Epithelial cell of proximal tubule (primary cell): ENCODE measurements at places on chromosomes 5 and 9.

DNA sequence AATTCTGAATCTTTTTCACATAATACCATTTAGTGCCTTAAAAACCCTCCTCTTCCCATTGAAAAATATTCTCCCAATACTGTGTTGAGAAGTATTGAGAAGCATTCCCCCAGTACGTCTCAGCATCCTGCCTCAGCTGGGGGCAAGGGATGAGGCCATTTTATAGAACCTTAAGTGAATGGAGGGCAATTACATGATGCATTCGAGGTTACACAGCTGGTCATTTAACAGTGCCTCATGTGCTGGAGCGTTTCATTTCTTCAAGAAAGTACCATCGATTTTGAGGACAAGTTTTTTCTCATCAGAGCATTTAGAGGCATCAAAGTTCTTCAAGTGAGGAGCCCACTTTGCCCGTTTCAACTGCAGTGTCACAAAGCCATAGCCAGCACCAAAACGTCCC lies 135.6 kb downstream of the DOCK2 start:
- DNase-seq: no peak

GRCh38 chr5:80406980-80407734 lies 707 bp upstream of the ZFYVE16 start:
- DNase-seq: no peak

GRCh38 chr9:114395334-114395617 lies 7.5 kb upstream of the AKNA start:
- DNase-seq: no peak

DNA sequence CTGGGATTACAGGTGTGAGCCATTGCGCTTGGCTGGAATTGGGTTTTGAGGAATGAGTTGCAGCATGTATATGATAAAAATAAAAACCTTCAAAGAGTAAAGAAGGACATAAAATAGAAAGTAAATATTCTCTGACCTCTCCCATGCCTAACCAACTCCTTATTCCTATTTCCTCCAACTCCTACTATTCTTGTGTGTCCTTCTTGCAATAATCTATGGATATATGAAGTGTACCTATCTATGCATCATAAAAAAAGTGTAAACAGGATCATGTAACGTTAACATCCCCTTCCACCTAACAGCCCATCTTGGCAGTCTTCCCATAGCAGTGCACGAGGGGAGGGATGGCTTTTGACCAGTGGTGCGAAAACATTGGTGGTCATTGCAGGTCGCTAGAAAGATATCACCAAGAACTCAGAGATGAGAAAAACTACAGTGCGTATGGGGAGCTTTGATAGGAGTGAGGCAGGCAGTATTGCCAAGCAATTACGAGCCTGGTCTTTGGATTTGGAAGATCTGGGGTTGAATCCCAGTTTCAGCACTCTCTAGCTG lies 69.9 kb downstream of the PPARGC1B start:
- no peak for DNase-seq

DNA sequence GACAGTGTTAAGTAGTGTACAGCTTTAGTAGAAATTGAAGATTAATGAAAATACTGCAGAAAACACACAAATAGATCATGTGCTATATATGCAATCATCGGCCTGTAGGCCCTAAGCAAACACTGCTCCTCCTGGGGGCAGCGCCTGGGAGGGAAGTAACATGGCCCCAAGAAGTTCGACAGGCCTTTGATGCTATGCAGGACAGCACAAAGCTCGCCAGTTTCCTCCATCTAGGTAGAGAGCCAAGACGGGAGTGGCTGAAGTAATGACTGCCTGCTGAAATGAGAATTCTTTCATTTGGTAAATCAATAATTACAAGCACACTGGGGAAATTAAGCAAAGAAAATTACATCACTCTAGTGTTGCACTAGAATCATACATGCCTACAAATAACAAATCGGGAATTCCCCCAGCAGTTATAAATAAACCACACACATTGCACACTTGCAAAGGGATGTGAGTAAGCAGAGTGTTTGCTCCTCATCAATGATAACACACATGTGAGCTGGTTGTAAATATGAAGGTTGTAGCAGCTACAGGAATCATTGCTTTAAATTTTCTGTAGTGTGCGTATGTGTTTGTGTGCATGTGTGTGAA lies 219.9 kb upstream of the NFIL3 start:
- DNase-seq: no peak
